ENCODE measurements at places on chromosomes 11 and 22.
A peak's percentile ranks its signal among the peaks of the same experiment; 100 is the strongest.

DNA sequence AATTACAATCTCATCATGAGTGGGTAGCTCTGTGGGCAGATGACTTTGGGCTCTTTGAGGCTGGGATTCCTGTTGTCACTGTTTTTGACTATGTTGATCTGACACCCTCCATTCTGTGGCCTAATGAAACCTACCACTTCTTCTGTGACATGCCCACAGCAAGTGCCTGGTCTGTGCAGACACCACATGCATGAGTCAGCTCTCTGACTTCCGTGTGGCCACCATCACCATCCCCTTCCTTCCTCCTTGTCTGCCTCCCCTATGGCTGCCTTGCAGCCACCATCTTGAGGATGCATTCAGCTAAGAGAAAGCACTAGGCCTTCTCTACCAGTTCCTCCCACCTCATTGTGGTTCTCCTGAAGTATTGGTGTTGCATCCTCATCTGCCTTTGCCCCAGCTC is 15.3 kb upstream of the OR10V1 start:
- DNase-seq: no peak

DNA sequence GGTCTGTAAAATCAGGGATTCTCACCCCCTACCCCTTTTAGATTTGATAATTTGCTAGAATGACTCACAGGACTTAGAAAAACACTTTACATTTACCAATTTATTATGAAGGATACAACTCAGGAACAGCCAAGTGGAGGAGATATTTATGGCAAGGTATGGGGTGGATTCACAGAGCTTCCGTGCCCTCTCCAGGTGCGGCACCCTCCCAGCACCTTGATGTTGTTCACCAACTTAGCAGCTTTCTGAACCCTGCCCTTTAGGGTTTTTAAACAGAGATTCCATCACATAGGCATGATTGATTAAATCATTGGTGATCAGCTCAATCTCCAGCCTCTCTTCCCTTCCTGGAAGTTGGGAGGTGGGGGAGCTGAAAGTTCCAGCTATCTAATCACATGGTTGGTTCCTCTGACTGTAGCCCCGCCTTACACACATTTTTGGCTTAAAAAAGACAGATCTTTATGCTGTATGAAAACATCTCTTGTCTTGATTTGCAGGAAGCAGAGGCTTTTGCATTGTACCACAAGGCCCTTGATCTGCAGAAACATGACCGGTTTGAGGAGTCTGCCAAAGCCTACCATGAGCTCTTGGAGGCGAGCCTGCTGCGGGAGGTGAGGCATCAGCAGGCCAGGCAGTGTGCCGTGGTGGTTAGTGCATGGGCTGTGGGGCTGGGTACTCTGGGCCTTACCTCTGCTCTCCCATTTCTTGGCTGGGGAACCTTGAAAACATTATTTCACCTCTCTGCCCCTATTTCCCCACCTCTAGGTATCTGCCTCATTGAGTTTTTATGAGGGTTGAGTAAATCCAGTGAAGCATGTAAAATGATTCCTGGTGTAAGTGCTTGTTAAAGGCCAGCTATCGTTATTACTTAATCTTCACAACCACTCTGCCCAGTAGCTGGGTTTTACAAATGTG is 27.0 kb downstream of the CABIN1 start:
- DNase-seq: no peak

DNA sequence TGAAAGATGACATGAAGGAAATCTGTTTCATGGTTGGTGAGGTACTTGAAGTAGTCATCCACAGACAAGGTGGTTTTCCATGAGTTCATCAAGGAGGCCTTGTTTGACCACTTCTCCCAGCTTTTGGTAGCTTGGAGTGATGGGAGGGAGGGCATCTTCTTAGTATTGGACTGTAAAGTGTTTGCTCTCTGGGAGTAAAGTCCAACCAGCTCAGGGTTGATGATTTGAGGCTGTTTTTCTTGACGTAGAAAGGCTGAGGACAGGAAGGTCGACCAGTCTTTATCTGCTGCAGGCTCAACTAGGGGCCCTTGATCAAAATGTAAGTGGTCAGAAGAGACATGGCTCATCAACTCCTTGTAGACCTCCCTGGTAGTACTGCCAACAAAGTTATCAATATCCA is 1.7 kb downstream of the CCDC87 start:
- no peak for DNase-seq

DNA sequence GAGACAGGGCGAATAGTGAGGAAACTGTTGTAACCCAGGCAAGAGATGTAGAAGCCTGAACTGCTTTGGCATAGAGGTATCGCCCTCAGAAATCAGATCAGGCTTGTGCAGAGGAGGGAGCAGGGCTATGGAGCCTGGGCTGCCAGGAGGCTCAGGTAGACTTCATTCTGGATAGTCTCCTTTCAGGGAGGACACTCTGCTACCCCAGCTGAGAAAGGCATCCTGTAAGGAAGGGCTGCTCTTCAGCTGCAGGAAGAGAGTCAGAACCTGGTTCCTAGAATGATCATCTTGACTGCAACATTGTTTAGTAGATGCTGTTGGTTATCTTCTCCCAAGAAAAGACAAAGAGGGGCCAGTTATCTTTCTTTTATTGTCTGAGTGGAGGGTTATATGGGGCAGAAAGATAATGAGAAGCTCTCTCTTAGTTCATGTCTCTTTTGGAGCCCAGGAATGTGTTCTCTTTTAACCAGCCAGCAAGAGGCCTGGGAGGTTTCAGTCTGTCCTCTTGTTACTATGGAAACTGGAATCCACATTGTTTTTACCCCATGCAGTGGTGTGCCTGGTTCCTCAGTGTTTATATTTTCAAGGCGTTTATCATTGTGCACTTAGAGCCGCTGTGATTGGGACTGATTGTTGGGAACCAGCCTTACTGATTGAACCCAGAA is 95.7 kb downstream of the STIM1 start:
- no peak for DNase-seq

DNA sequence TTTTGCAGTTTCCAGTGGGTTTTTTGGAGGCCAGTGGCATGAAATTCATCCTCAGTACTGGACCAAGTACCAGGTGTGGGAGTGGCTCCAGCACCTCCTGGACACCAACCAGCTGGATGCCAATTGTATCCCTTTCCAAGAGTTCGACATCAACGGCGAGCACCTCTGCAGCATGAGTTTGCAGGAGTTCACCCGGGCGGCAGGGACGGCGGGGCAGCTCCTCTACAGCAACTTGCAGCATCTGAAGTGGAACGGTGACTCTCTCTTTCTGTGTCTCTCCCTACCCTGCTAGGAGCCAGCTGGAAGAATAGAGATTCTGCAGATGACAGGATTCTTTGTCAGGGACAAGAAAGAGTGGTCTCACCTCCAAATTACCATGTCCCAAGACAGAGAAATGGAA is 25.5 kb downstream of the EHF start:
- no peak for DNase-seq

DNA sequence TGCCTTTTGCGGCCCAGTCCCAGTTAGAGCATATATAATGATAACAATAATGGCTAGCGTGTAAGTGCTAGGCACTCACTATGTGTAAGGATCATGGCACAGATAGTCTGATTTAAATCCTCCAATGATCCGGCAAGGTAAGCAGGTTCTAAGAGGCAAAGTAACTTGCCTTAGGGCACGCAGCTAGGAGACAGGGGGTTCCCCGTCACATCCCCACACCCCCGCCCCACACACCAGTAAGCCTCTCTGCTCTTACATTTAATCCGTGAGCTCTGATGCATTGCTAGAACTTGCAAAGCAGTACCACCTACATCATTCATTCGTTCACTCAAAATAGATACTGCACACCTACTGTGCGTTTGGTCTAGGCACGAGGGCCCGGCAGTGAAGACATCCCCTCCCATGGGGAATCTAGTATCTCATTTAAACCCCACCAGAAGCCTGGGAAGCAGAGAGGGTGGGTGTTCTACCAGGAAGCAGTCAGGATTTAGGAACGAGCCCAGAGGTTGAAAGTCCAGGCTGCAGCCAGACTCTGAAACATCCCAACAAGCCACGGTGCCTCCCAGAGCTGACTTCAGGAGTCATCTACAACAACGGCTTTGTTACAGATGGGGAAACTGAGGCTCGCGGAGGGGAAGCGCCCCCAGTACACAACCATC is 20.6 kb downstream of the TMPRSS6 start:
- DNase-seq: peak; percentile 20

- DNase-seq: no peak
These were observed 607.5 kb downstream of the METTL15 start for GRCh38 chr11:28715726-28716125.

- no peak for DNase-seq
These were observed 7.3 kb downstream of the UBE2L6 start for GRCh38 chr11:57560146-57560545.

GRCh38 chr11:111604392-111605009 is 2.3 kb downstream of the SIK2 start:
- no peak for DNase-seq

DNA sequence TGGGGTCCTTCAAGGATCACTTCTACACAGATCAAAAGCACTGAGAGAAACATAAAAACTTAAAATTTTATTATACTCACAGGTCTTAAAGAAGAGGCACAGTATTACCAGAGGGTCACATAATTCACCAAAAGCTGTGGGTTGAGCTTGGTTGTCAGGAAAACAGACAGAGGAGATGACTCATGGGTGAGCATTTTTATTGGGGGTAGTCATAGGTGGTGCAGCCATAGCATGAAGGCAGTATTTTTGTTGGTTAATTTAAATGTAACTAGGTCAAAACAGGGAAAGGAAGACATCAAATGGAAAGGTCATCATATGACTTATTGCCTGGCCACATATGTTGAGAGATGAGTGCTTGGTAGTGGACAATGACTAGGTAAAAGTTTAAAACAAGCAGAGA is 24.2 kb downstream of the OR5B17 start:
- no peak for DNase-seq

GRCh38 chr22:23550049-23550650 is 29.9 kb downstream of the IGLL1 start:
- no peak for DNase-seq

GRCh38 chr11:88035271-88035670 is 140.0 kb downstream of the RAB38 start:
- DNase-seq: no peak

DNA sequence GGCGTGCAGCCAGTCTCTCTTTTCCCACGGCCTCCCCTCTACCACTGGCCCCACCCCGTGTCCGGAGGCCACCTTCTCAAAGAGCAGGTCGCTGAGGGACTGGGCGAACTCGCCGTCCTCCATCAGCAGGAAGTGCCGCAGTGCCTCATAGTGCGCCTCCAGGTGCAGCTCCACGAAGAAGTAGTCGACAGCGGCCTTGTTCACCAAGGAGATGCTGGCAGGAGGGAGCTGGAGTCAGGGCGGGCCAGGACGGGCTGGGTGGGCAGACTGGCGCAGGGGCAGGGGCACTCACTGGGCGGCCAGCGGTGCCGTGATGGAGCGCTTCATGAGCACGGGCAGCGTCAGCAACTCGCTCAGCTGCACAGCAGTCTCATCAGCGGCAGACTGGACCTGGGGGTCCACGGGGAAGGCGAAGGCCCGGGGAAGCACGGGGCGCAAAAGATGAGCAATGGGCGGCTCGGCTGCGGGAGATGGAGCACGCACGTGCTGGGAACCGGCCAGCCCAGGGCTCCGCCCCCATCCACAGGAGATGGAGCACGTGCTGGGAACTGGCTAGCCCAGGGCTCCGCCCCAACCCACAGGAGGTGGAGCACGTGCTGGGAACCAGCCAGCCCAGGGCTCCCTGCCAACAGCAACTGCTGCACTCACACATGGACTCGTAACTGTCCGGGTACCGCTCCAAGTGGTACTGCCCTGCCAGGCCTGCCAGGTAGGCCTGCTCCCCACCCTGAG is 18.4 kb downstream of the SELENOO start:
- DNase-seq: no peak

- no peak for DNase-seq
These were observed 12.4 kb downstream of the POLR3H start for GRCh38 chr22:41531715-41532477.

DNA sequence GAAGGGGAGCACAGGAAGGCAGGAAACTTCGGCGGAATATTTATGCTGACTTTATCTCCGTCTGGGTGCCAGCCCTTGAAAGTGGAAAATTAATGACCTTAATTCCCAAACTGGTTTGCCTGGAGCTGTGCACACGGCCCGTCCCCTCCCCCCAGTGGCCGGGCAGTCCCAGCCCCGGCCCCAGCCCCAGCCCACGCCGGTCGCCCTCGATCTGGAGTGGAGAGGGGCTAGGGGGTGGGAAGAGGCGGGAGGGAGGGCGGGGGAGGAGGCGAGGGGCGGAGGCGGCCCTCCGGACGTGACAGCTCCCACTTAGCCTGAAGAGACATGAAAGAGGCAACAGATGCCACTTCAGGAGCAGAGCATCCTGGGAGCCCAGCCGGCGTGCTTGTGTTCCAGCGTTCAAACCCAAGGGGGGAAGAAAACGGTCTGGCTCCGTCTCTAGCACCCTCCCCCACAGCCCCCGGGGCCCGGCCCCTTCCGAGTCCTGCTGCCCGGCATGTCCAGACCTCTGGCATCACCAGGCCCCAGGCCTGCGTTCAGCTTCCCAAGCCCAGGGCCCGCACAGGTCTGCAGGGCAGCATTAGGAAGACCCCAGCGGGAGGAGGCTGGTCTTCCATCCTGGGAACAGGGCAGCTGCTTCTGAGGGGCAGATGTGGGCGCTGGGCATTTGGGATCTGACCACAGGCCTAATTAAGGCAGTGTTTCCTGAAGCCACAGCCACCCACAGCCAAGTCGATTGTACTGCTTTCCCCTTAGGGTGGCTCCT is 20.0 kb upstream of the LMO1 start:
- no peak for DNase-seq

GRCh38 chr11:890794-891540 is 19.6 kb downstream of the CHID1 start:
- DNase-seq: no peak

GRCh38 chr22:28186641-28187040 is 267.6 kb upstream of the PITPNB start:
- DNase-seq: no peak

DNA sequence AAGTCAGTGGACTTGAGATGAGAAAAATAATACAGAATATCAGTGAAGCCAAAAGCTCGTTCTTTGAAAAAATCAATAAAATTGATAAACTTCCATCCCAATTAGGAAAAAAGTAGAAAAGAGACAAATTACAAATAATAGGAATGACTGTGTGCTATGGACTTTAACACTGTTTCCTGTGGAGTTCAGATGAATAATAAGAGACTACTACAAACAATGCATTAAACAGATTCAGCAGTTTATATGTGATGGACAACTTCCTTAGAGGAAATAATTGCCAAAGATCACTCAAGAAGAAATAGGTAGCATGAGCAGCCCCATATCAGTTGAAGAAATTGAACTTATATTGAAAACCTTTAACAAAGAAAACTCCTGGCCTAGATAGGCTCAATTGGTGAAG is 99.7 kb downstream of the PPP6R3 start:
- no peak for DNase-seq

Measured in stimulated activated naive CD4-positive, alpha-beta T cell treated with Interleukin-2 at 50 U/mL for 16 hours (primary cell).